ENCODE measurements at places on chromosomes 2 and 18.

- DNase-seq, result no peak
Measured at GRCh38 chr2:36376319-36376765, 20.8 kb downstream of the CRIM1 start.

DNA sequence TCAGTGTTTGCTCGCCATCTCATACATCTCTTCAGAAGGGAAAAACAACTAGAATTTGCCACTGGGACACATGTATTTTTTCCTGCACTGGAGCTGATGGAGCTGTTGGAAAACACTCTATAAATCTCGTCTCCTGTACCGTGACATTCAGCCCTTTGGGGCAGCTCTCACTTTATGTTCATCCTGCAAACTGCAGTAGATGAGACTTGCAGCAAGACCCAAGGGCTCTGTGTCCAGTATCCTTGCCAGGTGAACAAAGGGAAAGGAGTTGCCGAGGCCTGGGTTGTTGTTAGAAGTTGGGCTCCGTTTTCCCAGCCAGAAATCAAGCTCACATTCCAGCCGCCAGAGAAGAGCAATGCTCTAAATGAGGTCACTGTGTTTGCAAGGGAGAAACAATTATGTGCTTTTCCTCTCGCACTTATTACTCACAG lies 285.1 kb downstream of the SLC4A3 start:
- DNase-seq, result no peak

DNA sequence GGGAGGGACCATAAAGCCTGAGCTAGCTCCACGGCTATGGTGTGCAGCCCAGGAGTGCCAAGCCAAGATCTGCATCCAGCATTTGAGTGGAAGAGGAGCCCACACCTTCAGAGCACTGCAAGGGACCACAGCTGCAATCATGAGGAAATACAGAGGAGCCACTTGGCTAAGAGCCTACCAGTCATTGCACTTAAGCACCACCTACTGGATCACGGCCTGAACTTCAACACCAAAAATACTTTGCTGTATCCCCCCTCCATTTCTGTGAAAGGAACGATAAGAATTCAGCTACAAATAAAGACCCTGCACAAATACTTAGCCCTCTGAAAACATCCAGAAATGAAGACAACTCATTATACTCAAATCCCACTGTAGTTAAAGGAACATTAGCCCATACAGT lies 545.3 kb downstream of the TSN start:
- DNase-seq, result no peak

- DNase-seq, result no peak
Measured at GRCh38 chr2:229342376-229342775, 71.3 kb upstream of the PID1 start.

DNA sequence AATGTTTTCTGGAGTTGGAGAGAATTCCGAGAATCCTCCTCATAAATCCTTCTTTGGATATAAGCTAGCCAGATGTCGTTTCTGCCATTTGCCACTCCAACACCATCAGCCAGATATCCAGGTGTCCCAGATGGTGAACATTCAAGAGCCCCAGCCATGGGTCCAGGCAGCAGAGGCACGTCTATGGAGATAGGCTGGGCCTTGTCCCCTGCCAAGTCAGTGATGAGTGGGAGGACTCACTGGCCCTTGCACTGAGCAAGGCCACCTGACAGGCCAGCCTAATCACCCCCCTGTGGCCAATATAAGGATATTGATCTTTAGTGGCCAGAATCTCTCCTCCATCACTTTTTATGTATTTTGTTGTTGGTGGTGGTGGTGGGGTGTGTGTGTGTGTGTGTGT lies 28.0 kb downstream of the ARID5A start:
- no peak for DNase-seq

DNA sequence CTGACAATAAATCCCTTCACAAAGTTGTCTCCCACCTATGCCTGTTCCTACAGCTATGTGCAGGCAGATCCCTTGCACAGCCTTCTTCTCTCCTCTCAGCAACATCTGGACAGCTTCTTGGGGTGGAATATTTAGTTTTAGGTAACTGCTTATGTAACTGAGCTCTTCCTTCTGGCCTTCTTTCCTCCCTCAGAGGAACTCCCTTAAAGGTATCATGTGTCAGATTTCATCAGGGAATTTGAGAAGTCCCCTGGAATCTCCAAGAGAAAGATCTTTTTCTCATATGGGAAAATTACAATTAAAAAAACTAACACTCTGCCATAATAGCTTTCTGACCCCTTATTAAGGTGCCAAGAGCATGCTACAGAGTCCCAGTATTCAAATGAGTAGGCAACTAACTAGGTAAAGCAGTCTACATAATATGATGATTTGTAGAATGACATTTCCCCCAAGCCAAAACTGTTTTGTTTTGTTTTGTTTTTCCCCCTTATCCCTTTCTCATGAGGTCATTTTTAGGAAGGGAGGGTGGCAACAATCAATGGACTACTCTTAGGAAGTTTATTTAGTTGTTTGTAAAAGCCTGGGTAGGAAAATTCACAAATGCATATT lies 2.4 kb downstream of the TMEM200C start:
- no peak for DNase-seq

- DNase-seq, result no peak
Measured at GRCh38 chr18:23934252-23934651, 80.3 kb upstream of the TTC39C start.

- DNase-seq, result no peak
Measured at GRCh38 chr18:49015886-49016647, 65.3 kb upstream of the SMAD7 start.

DNA sequence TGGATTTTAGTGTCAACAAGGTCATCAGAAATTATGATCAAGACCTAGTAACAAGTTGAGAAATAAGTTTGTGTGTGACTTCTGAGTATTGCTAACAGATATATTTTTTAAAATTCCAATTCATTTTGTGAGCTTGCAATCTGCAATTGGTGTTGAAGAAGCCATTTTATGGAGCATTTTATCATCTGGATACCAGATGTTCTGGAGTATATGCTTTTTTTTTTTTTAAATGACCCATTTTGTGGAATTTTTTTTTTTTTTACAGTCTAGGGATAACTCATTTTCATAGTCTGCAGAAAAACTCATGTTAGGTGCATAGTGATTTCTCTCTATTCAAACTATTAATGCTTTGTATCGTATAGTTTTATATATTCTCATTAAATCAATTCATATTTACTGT lies 12.6 kb downstream of the QPCT start:
- no peak for DNase-seq

DNA sequence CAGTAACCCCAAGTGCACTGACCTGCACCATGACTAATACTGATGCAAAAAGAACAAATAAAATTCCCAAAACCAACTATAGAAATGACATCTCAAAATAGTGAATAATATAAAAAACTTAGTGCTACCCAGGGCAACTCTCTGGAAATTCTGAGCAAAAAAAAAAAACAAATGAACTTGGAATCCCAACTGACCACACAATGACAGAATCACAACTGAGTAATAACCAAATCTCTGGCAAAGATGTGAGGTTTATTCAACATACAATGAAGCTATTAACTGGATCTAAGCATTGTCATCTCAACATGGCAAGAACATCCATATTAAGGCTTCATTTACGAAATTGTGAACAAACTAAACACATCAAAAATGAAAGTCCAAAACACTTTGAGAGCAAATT lies 22.7 kb downstream of the EXOC6B start:
- DNase-seq, result no peak

GRCh38 chr2:241344925-241345651 lies 11.0 kb upstream of the FARP2 start:
- no peak for DNase-seq

GRCh38 chr2:101160454-101160853 lies 9.3 kb upstream of the TBC1D8 start:
- no peak for DNase-seq

GRCh38 chr2:24899361-24899910 lies 20.6 kb downstream of the ADCY3 start:
- no peak for DNase-seq

DNA sequence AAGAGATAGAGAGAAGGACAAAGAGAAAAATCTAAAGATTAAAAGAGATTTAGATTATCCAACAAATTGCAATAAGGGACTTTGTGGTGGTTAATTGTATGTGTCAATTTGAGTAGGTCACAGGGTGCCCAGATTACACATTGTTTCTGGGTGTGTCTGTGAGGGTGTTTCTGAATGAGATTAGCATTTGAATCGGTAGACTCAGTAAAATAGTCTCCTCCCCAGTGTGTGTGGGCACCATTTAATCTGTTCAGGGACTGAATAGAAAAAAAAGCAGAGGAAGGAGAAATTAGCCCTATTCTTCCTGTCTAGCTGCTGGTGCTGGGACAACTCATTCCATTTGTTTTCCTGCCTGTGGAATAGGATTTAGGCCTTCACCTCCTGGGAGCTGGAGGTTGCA lies 339.8 kb upstream of the EPHA4 start:
- DNase-seq, result no peak

- no peak for DNase-seq
Measured at GRCh38 chr2:168062936-168063335, 184.5 kb downstream of the STK39 start.

GRCh38 chr2:120635146-120635545 lies 100.5 kb upstream of the GLI2 start:
- no peak for DNase-seq

- no peak for DNase-seq
Measured at GRCh38 chr2:55530539-55531081, 11.1 kb downstream of the CFAP36 start.

GRCh38 chr2:10087360-10087759 lies 7.1 kb upstream of the CYS1 start:
- no peak for DNase-seq

GRCh38 chr2:119414894-119415293 lies 16.8 kb upstream of the TMEM37 start:
- no peak for DNase-seq

DNA sequence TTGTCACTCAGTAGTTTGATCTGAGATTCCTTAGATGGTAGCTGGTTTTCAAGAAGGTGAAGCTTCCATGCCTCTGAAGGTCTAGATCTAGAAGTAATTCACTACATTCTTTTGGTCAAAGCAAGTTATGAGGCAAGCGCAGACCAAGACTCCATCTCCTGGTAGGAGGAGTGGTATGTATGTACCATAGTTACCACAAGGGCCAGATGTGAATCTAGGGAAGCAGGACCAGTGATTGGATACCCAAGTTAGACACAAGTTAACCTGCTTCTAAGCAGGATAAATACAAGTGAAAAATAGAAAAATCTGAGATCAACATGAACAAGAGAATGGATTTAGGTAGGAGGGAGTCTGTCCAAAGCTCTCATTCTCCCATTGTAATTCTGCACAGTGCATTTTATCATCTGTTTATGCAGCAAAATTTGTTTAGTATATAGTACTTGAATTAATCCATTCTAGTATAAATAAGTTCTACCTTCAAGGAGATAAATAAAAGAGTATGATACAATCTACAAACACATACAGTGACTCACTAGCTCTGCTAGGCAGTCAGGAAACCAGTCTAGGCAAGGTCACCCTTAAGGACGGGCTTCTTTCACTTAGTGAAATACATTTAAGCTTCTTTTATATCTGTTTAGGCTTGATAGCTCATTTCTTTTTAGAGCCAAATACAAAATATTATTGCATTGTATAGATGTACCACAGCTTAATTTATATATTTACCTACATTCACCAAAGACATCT lies 14.2 kb upstream of the DOCK10 start:
- DNase-seq, result no peak

DNA sequence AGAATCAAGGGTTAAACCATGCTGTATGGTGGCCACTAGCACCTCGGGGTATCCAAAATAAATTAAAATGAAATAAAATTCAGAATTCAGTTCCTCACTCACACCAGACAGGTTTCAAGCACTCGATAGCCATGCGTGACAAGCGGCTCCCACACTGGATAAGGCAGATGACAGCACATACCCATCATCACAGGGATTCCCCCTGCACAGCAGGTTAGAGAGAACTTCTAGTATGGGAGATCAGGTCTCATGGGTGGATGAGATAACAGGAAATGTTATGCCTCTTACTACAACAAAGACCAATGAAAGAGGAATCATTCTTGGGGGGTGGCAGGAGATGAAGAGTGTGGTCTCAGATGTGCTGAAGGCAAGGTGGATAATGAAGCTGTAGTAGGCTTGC lies 121.9 kb upstream of the ACAA2 start:
- no peak for DNase-seq

DNA sequence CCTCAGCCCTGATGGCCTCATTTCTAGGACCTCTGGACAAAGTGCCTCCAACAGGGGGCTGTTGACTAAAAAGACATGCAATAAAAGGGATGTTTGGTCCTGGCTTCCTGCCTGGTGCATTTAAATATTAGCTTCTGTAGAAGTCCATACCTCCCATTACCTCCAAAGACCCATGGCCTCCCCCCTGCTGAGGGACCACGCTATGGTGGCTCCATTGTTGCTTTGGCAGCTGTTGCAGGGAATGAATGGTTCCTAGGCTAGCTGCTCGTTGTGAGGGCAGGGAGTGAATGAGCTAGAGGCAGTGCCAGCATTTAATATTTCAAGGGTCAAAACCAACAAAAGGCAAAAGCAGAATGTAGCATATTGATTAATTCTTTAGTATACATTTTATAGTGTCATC lies 285.9 kb downstream of the SLC8A1 start:
- no peak for DNase-seq

DNA sequence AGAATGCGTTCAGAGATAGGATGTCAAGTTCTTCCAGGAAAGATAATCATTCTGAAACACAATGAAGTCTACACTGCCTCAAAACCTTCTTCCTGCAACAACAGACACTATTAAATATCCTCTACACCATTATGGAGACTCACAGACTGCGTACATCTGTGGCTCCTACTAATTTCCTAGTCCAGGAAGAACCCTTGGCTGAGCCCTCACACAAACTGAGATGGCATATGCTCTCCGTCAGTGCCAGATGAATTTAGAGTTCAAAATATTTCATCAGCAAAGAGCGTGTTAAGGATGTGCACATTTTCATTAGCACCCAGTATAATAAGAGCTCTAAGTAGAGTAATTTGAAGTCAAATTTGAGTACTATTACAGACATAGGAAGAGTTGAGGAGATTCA lies 117.2 kb downstream of the TCF4 start:
- no peak for DNase-seq

GRCh38 chr2:151297882-151298281 lies 8.4 kb upstream of the NMI start:
- DNase-seq, result peak; percentile 62

DNA sequence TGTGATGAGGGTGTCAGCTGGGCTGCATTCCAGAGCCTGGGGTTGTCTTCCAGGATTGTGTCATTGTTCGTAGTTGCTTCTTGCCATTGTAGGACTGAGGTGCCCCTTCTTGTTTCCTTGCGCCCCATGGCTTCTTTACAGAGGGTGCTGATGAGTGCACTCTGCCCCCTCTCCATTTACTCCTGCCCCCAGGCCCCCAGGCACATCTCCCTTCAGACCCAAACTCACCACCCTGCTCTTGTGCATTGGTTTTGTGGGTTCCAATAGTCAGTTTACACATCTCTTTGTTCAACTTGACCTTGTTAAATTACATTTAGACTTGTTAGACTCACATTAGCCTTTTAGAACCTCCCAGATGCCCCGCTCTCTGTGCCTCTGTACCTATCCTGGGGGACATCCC lies 33.1 kb downstream of the HJURP start:
- no peak for DNase-seq

GRCh38 chr2:168577885-168578284 lies 121.8 kb downstream of the CERS6 start:
- no peak for DNase-seq

- no peak for DNase-seq
Measured at GRCh38 chr2:180662521-180662920, 317.9 kb upstream of the UBE2E3 start.

- peak; percentile 79 for DNase-seq
Measured at GRCh38 chr2:176931588-176932563, 280.7 kb upstream of the HNRNPA3 start.

- no peak for DNase-seq
Measured at GRCh38 chr2:38460313-38460712, 83.2 kb upstream of the ATL2 start.

GRCh38 chr2:186103276-186103675 lies 364.7 kb downstream of the FSIP2 start:
- no peak for DNase-seq

- no peak for DNase-seq
Measured at GRCh38 chr18:69400253-69400975, at the start of gene DOK6. DOK6 (plus strand) TSS chr18:69400888.
